Putamen (tissue), 1 donor: ENCODE measurements at places on chromosomes 4 and X.

- DNase-seq = no peak
These were observed 45.2 kb downstream of the SLC4A4 start for GRCh38 chr4:71383984-71384383.

- DNase-seq = no peak
These were observed 33.6 kb upstream of the ARX start for GRCh38 chrX:25049357-25049756.

- no peak for DNase-seq
These were observed 7.0 kb downstream of the C4orf50 start for GRCh38 chr4:6011271-6011671.

DNA sequence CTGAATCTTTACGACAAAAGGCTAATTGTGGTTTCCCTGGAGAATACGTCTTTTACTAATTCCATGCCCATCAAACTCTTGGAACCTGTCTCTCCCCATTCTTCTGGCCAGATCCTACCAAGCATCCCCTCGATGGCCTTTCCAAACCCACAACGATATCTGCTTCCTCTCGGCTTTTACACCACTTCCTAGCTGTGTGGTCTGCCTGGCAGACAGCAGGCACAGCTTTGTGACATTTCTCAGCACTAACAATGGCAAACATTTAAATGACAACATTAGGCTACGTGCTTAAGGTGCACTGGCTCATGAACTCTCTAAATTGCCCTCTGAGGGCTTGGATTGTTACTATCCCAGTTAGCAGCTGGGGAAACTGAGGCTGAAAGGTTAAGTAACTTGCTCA, 141.0 kb downstream of the NSUN7 start:
- no peak for DNase-seq

GRCh38 chr4:236028-236427, 69.2 kb downstream of the ZNF732 start:
- no peak for DNase-seq

GRCh38 chrX:101655534-101655933, 4.1 kb downstream of the ARMCX2 start:
- no peak for DNase-seq
